ENCODE measurements at places on chromosomes 4 and X.
A peak's percentile ranks its signal among the peaks of the same experiment; 100 is the strongest.

GRCh38 chr4:159481936-159482335 is 379.1 kb downstream of the RAPGEF2 start:
- peak; percentile 86 for DNase-seq

DNA sequence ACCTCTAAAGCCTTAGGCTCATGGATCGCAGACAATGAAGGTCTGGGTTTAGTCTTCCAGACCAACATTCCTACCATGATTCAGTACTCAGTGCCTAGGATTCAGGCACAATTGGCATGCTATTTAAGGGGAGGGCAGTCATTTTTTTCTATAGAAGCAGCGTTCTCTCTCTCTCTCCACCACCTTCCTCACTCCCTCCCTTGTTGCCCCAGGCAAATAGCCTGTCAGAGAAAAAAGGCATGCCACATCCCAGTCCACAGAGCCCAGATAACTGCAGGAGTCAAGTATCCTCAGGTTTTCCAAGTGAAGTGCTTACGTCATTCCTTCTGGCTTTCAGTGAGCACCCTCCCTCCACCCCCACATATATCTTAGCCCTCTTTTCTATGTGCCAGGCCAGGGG is 533.0 kb downstream of the BCOR start:
- DNase-seq = no peak

- DNase-seq = no peak
Observed at GRCh38 chr4:165945991-165946390, 73.0 kb downstream of the TLL1 start.

DNA sequence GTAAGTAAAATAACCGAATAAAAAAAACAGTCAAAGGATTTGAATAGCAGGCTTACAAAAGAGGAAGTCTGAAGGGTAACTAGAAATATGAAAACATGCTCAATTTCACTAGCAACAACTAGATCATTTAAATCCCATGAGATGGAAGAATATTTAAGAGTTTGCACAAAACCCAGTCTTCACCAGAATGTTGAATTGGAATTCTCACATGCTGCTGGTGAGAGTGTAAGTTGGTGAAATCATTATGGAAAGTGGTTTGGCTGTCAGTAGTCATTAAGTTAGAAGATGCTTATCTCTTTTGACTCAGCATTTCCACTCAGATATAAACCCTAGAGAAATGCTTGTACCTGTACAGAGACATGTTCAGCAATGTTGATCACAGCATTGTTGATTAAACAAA is 110.1 kb downstream of the PGRMC2 start:
- no peak for DNase-seq

- no peak for DNase-seq
Observed at GRCh38 chr4:180219080-180219479, 2024.1 kb upstream of the TENM3 start.

DNA sequence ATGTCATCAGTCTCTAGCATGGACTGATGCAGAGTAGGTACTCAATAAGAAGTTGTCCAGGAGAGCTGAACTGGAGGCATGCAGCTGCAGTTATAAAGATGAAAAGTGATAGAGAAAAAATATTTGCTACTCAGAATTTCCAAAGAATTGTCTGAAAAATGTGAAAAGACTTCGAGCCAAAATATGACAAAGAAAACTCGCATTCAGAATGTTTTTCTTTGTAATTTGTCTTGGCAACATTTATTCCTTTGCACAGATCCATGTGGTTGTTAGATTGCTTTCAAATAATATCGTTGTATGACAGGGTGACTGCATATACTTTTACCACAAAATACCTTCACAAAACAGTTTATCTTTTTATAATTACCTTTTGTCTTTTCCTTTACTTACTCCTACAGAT is 128.0 kb upstream of the SLC4A4 start:
- DNase-seq = no peak

- no peak for DNase-seq
Observed at GRCh38 chr4:121698236-121698671, 1.5 kb upstream of the ANXA5 start.
